ENCODE measurements at places on chromosomes 5 and 9.

DNA sequence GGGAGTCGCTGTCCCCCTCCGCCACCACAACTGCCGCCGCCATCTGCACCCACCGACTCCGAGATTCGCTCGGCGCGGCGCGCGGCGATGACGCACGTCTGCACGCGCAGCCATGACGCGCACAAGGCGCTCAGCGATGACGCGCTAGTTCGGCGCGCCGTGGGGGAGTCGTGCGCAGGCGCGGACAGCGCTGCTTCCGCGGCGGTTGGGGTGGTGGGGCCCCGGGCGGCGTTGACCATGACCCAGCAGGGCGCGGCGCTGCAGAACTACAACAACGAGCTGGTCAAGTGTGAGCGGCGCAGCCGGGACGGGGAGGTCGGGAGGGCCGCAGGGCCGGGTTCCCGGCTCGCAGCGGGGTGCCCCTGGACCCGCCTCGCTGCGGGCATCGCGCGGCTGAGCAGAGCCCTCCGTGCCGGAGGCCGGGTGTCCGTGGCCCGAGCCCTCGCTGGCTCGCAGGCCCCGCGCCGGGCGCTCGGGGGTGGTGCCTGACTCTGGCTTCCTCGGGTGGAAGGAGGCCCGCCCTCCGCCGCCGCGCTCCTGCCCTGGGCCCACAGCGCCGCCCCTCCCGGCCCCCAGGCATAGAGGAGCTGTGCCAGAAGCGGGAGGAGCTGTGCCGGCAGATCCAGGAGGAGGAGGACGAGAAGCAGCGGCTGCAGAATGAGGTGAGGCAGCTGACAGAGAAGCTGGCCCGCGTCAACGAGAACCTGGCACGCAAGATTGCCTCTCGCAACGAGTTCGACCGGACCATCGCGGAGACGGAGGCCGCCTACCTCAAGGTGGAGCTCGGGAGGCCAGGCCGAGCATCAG is at the start of the genes ANAPC2 and SSNA1:
Gene ANAPC2 (minus strand): TSS at position 71 of the 807 bp plus-strand sequence. CDS start 28 bp downstream, at position 43.
Gene SSNA1 (plus strand): TSS at position 187 of the 807 bp plus-strand sequence. CDS start 51 bp downstream, at position 238.
- peak; percentile 97 for DNase-seq

GRCh38 chr5:160545832-160546231 is 124.2 kb downstream of the PTTG1 start:
- DNase-seq: no peak

GRCh38 chr5:97534166-97534565 is 351.1 kb upstream of the RIOK2 start:
- DNase-seq: no peak

- no peak for DNase-seq
Observed at GRCh38 chr5:30866142-30866541, 327.3 kb upstream of the CDH6 start.

- DNase-seq: no peak
Observed at GRCh38 chr5:91182763-91183162, 200.4 kb downstream of the ARRDC3 start.

GRCh38 chr9:115042781-115043509 is 75.0 kb downstream of the TNC start:
- no peak for DNase-seq

DNA sequence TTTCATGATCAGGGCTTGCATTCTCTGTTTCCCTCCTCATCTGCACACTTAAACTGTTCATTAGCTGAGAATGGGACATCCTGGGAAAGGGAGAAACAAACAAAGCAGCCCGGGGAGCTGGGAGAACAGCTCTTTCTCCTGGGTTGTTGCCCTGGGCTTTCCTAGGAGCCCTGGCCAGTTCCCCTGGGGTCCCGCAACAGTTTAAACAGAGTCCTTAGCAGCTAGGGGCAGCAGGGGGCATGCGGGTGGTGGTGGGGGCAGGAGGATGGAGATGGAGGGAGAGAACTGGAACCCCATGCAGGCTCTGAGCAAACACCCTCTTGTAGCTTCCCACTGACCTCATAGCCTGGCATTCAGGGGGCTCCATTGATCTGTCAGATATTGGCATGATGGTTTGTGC is 209.1 kb upstream of the TBCA start:
- no peak for DNase-seq

GRCh38 chr5:114782177-114782576 is 387.5 kb downstream of the TRIM36 start:
- no peak for DNase-seq

DNA sequence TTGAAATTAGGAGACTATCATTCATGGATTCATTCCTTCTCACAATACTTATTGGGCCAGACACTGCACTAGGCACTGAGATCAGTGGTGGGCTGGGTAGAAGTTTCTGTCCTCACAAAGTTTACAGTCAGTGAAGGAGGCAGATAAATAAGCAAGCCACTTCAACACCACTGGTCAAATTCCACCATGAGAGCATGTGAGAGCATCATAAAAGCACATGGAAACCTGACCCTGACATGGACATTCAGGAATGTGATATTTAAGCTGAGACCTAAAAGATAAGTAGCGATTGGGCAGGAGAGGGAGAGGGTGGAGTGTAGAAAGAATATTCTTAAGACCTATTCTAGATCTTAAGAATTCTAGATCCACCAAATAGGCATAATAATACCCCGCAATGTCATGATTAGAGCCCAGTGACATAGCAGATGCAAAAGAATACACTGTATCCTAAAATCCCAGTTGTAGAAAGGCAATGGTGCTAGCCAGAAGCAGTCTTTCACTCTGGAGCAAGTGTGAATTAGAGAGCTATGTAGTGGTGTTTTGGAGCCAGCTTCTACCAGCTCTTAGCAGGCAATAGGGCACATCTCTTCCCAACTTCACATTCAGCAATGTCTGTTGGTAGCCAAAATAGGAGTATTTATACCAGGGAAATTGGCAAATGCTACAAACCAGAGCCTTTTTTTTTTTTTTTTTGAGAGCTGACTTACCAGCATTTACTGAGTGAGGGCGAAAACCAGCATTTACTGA is 46.4 kb downstream of the SH3RF2 start:
- DNase-seq: no peak

DNA sequence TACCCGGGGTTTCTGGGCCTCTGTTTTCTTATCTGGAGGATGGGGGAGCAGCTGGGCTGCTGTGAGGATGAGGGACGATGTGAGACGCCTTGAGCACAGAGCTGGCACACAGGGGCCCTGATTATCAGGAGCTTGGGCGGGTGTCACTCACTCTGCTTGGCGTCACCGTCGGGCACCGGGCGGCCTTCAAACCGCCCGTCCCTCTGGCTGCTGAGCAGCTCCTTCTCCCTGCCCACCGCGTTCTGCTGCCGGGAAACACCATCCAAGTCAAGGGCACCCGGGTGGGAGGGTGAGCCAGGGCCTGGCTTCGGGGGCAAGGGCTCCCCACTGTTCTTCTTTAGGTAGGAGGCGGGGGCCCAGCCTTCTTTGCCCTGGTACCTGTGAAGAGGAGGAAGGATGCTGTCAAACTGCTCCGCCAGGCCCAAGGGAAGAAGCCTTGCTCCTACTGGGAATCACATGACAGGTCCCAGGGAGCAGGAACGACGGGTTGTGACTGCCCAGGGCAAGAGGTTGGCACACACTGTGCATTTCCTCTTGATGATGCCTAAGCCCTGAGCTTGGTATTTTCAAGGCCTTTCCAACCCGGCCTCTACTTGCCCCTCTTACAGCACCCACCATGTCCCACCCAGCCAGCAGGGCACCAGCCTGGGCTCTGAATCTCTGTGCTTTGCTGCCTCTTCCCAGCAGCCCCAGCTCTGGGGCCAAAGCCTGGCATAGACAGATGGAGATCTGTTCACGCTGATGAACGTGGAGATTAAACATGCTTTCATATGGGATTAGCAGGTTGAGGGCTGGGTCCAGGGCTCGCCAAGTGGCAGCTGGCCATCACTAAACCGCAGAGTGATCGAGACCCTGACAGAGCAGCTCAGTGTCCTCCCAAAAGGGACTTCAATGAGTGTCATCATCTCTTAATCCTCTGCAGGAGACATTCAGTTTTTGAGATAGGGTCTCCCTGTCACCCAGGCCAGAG is 66.9 kb upstream of the UBTD2 start:
- no peak for DNase-seq

- DNase-seq: no peak
Observed at GRCh38 chr9:129182625-129183494, 4.8 kb upstream of the IER5L start.

DNA sequence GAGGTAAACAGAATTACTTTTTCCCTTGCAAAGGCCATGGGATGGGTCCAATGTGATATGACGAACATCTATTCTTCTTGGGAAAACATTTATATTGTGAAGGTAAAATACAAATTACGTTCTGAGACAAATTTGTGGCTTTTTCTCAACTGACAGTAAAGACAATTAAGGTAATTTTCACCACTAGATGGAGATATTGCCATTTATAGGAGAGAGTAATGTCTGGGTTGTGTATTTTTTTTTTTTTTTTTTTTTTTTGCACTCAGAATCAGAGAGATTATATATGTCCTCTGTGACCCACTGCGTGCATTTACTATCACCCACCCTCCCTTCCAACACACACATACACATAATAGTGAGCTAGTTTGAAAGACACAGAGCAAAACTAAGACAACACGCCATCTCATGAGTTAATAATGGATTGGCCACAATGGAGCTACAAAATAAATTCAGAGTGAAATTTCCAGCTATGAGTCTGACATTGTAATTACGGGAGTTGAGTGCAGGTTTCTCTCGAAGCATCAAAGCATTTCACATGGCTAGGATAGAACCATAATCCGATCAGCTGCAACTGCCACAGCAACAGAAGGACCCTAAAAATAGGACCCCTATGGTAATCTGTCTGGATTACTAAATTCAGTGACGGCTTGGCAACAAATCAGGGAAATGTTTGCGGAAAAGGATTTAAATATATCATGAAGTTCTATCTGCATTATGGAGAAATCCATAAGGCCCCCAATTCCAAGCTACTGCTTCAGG is 49.2 kb downstream of the ANXA1 start:
- DNase-seq: no peak

GRCh38 chr5:66002415-66002814 is 76.0 kb downstream of the ERBIN start:
- DNase-seq: no peak

DNA sequence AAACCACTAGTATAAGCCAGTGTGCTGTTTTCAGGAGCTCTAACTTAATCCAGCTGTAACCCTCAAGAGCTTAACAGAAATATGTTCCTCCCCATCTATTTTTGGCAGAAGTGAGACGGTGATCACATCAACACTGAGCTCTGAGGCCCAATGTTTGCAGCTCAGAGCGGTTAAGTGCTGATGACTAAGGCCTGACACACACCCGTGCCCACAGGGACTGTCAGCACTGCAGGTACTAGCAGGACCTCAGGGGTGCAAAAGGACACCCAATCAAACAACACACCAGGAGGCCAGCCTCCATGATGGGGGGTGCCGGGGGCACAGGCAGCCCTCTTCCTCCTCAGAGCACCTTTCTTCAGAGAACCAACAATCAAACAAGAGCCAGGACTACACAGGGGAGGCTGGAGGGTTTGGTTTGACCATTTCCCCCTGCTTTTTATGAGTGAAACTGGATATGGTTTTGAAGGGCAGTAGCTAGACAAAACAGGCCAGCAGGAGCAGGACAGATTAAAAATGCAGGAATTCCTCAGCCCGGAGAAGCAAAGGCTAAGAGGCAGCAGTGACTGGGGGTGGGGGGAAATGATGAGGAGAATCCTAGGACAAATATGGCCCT is 61.3 kb downstream of the RAPGEF1 start:
- DNase-seq: no peak

- no peak for DNase-seq
Observed at GRCh38 chr5:119340597-119341218, 15.1 kb upstream of the TNFAIP8 start.

DNA sequence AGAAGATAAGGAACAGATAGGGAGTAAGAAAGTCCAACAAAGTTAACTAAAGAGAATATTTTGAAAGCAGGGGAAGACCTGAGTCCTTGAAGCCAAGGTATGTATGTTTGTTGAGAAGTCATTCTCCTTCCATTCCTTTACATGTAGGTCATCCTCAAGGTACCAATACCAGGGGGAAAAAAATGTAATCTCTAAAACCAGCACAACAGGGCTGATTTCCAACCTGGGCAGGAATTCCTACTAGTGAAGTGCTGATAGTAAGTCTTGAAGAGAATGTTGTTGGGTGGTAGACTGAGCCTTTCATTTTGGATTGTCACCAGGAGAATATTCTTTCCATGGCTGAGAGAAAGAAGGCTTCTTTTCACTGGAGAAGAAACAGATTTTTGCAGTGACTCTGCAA is 117.1 kb upstream of the ZNF462 start:
- no peak for DNase-seq

GRCh38 chr5:158368686-158369085 is 509.7 kb upstream of the CLINT1 start:
- no peak for DNase-seq

GRCh38 chr9:106835840-106836239 is 27.1 kb upstream of the ZNF462 start:
- no peak for DNase-seq

All from left forelimb (tissue), 1 donor.